GM18507 (cell line): ENCODE measurements at places on chromosomes 12 and 14.

DNA sequence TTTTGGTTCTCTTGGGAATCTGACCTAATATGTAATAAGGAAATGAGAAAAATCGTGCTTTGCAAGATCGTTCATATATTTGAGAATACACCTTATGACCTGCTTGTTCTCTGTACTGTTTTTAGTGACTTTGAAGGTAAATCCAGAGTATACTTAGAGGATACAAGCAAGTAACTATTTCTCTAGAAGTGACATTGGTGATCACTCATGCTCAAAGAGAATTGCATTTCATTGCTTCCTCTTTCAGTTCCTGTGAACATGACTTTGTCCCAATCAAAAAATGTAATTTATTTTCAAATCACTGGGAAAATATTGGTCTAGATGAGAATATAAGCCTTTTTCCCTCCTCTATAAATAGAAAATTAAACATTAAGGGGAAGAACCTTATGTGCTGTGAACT is 2.7 kb downstream of the KTN1 start:
- DNase-seq, result peak; percentile 8

DNA sequence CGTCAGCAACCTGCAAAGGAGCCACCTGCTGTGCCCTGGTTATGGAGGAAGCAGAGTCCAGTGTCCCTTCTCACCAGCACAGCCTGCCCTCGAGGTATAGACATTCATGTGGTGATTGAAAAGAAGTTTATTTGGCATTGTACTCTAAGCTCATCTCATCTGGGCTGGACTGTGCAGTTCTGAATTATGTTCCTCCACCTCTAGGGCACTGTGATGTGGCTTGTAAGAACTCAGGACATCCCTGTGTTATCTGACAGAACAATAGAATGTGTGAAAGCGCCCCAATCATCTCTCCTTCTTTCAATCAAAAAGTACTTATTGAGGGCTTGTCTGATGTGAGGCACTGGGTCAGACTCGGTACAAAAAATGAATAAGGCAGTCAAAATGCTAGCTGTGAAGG is 140.1 kb downstream of the DHRS2 start:
- no peak for DNase-seq

- no peak for DNase-seq
Observed at GRCh38 chr14:22512106-22512814, 76.8 kb downstream of the DAD1 start.

DNA sequence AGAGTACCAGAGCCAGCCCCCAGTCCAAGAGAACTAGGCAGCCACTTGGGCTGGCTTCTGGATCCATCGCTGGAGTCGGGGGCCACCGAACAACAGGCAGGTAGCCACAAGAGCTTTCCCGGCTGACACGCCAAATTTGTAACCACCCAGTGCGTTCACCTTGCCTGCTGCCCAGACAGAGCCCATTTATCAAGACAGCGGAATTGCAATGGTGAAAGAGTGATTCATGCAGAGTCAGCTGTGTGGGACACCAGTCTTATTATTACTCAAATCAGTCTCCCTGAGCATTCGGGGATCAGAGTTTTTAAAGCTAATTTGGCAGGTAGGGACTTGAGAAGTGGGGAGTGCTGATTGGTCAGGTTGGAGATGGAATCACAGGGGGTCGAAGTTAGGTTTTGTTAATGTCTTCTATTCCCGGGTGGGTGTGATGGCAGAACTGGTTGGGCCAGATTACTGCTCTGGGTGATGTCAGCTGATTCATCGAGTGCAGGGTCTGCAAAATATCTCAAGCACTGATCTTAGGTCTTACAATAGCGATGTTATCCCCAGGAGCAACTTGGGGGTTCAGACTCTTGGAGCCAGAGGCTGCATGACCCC is 64.3 kb downstream of the PDE6H start:
- no peak for DNase-seq

GRCh38 chr12:90301561-90302133 is 593.0 kb upstream of the ATP2B1 start:
- DNase-seq, result no peak

DNA sequence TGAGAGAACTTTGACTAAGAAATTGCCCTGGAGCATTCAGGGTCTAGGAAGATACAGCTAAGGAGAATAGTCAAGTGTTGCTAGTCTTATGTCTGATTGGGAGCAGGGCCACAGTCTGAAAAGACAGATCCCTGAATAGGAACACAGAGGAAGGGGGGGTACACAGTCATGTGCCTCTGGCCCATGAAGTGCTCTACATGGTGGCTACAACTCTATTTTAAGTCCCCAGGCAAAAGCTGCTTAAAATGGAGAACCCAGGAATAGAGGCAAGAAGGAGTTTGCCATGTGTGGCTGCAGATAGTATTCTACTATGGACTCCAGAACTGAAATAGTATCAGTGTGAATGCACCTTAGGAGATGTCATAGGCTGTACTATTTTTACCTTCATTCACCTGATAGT is 118.0 kb upstream of the NPAS3 start:
- no peak for DNase-seq

DNA sequence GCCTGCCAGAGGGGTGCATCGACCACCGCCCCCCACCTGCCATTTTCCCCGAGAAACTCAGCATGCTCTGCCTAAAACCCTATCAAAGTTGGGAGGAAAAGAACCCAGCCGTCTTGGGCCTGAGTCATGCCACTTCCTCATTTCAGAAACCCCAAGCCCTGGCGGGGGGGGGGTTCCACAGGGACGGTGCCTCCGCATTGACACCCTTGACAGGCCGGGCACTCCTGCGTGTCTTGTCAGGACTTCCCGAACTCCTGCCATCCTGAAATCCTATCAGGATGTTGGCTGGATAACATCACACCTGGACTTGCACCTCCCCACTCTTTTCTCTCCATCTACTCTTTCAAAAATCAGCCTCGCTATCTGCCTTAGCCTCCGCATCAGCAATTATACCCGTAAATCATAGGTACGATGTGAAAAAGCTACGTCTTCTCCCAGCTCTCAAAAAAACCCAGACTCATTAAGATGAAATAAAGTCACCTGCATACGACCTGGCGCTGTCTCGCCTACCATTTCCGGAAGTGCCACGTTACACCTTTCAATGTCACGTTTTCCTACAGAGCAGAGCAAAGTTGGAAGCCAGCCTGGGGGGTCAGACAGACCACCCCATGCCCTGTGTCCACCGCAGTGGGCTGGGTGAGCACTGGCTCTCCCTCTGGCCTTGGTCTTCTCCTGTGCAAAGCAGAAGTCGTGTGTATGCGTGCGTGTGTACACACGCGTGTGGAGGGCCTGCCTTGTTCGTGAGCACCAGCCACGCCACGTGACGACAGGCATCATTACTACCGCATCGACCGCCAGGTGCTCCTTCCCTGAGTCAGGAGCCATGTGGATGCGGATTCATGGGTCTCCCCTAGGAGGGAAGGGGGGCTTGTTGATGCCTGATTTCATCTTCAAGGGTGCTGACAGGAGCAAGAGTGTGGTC is 96.7 kb downstream of the RFLNA start:
- DNase-seq, result peak; percentile 69

GRCh38 chr12:124352839-124353238 is 57.9 kb downstream of the RFLNA start:
- no peak for DNase-seq

GRCh38 chr12:526089-526488 is 66.3 kb downstream of the B4GALNT3 start:
- no peak for DNase-seq

DNA sequence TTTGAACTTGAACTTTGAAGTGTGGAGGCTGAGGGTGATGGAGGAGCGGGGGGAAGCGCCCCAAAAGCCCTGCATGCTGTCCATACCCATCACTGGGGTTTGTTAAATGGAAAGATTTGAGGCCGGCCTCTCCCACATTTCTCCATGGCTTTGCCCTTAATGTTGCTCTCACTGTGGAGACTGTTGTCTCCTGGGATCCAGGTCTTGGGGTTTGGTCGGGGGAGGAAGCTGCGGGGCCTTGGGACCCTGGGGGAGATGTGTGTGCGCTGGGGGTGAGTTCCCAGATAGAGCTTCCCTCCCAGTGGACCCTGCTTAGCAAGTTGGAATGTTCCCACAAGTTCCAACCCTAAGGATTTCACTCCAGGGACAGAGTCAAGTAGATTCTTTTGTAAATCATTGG is 28.0 kb upstream of the LRTM2 start:
- no peak for DNase-seq
